ENCODE measurements at places on chromosomes 6 and 20. TPM values are rescaled to one million over a fixed set of nuclear protein-coding genes. Genes with fewer than 3 reads are reported as not detected.

ZNF512B gene
- 17.6 TPM for polyA plus RNA-seq

FOXA2 gene
- polyA plus RNA-seq: 20.3 TPM

DNA sequence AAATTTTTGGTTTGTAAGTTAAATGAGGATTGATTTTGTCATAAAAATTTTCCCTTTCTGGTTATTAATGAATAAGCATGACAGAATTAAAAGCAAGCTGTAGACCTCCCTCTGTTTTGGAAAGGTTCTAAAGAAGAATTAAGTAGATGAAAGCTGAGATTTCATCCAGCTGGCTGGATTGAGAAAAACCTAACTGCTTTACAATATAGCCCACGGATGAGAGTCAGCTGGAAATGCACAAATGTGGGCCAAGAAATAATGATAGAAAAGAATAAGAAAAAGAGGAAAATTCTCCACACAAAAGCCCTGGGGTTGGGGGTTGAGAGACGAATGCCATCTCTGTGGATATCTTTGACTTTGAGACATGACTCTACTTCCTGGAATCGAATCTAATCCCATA lies 631.6 kb downstream of the HDGFL1 start:
- no peak for DNase-seq

GRCh38 chr6:136609873-136610706 lies 59.9 kb upstream of the MAP7 start:
- peak; percentile 96 for DNase-seq

- no peak for DNase-seq
These were observed 74.3 kb downstream of the RPS12 start for GRCh38 chr6:132888701-132889100.

DNA sequence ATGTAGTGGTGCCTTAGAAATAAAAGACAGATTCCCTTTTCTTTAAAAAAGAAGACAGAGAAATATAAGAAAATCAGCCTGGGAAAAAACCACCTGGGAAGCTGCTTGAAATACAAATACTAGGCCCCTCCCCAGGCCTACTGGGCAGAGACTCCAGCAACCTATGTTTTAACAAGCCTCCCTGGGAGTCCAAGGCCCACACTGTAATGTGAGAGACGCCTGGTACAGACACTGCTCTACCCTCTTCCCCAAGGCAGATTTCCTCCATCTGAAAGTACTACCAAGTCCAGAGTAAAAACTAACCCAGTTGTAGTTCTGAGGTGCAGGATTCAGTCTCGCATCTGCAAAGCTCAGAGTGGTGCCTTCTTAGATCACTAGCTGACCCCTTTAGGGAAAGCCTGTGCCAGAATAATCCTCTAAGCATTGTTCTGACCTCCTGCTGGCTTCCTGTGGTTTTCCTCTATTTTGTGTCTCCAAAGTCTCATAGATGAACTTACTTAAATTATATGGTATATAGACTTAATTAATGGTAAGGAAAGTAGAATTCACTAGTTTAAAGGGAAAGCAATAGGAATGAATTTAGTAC lies 270.2 kb upstream of the SLC35B3 start:
- DNase-seq: no peak

- DNase-seq: no peak
These were observed 161.0 kb downstream of the INSM1 start for GRCh38 chr20:20528861-20529260.
